ENCODE measurements at places on chromosomes 4 and X. TPM values are rescaled to one million over a fixed set of nuclear protein-coding genes. Genes with fewer than 3 reads are reported as not detected.

- no peak for DNase-seq
Observed at GRCh38 chr4:40651280-40651679, 21.6 kb upstream of the RBM47 start.

Gene ERVMER34-1
- 6.0 TPM for total RNA-seq

DNA sequence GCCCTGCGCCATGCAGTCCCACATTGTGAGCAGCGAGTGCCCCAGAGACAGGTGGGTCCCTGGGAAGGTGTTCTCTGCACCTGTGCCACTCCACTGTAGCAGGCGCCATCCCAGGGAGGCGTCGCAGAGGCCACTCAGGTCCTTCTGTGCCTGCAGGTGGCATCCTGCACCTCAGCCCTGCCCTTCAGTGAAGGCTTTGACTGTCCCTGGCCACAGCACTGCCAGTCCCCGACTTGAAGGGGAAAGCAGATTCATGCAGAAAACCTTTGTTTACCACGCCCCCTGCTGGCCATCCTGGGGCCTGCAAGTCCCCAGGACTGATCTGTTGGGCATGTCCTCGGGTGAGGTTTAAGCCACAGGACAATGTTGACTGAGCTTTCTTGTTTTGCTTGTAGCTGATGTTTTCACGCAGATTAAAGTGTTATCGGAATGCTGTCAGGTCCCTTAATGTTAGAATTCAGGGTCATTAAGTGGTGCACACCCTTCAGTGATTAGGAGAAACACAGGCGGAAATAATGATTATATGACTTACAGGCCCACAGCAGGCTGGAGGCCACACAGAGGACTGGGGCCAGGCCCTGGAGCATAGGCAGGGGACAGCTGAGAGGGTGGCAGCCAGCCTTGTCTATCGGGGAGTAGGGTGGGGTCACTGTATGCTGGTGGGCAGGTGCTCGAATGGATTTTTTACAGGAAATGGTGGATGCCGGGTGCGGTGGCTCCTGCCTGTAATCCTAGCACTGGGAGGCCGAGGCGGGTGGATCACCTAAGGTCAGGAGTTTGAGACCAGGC lies 5.0 kb downstream of the TACC3 start:
- DNase-seq = peak; percentile 91

DNA sequence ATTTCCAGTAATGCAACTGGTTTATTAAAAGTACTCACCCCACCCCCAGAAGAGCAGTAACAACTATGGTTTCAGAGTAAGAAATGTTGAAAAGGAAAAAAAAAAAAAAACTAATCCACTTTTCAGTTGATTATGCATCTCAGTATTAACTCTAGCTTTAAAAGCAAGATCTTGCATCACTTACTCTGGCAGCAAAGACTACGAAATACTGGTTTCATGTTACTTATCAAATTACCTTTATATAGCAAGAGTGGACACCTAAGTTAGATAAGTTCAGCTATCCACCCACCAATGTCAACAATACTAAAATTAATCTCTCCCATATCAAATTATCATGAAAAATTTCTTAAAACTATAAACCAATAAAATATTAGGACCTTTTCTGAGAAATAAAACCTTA lies 105.0 kb downstream of the ABCB7 start:
- no peak for DNase-seq

- DNase-seq = no peak
Observed at GRCh38 chrX:72127332-72127731, 4.4 kb downstream of the RTL5 start.

DNA sequence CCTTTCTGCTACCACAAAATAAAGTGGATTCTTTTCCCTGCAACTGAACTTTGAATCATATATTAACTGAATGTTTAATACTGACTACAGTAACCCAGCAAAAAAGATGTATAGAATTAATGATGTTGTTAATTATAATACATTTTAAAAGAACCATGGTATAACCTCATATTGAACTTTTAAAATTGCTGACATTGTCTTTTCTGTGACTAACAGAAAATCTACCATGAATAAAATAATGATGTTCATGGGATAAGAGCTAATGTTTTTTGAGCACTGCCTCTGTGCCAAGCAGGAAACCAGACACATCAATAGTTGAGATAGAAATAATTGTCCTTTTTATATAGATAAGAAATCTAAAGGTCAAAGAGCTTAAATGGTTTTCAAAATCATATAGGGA lies 691.9 kb downstream of the PDHA2 start:
- DNase-seq = no peak

DNA sequence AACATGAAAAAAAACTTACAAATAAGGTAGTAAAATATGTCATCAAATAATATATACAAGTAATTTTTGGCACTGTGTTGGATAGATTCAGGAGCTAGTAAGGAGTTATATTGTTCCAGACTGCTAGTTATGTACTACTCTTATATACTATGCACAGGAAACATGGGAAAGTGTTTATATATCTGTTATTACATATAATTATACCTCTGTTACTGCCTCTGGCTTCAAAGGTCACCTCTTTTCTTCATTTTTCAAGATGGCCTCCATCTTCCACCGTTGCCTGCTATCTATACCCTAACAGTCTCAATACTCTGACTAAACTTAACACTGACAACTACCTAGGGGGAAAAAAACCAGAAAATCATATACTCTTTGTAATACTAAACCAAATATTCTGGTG lies 29.5 kb downstream of the LIN54 start:
- no peak for DNase-seq

Gene MAGEB10
- not detected for total RNA-seq

DNA sequence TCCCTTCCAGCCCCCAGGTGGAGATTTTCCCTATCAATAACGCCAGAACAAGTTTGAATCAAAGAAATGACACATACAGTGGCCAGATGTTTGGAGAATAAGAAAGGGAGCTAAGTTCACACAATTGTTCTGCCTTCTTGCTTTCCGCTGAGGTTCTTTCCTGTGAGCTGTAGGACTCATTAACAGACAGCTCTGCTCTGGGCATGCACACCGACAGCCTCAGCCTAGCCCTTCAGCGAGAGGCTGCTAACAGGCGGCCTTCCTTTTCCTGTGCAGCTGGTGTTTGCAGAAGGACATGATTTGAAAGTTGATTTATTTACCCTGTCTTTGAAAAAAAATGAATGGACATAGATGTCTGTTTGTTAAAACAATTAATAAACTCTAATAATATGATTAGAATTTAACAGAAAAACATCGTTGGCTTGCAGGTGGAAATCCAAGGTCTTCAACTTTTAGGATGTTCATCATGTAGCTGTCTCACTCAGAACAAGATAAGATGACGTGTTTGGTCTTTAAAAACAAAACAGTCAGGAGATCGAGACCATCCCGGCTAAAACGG lies 183.3 kb downstream of the KDR start:
- peak; percentile 39 for DNase-seq

DNA sequence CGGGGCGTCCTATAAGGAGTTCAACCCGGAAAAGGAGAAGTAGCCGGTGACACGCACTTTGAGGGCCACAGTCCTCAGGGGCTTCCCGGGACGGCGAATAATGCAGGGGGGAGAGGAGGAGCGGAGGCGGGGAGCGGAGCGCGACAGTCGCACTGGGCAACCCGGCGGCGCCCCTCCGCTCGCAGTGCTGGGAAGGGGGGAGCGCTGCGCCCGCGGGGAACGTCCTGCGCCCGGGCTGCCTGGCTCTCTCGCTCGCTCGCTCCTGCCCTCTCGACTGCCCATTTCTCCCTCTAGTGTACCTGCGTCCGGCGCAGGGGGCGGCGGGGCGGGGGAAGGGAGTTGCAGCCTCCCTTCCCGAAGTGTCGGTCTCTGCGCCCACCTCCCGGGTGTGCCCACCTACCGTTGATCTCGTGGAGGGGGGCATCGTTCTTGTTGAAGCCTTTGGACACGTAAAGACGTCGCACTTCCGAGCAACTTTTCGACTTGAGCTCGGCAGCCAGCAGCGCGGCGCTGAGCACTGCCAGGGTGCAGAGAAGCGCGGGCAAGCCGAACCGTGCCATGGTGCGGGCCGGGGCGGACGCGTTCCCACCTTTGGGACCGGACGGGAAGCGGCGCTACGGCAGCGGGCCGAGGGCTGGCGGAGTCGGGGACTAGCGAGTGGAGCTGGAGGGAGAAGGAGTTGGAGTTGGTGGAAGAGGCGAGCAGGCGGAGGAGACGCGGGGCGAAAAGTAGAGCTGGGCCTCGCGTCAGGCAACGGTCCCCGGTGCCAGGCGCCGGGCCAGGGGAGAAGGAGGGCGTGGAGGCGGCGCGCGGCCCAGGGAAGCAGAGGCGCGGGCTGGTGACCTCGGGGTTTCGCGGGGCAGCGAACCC lies 648 bp downstream of the GPC4 start:
- DNase-seq = no peak

GRCh38 chr4:88866862-88867550 lies 169.4 kb upstream of the NAP1L5 start:
- no peak for DNase-seq

Gene FRMD7
- 0.12 TPM for total RNA-seq

GRCh38 chr4:54423066-54423465 lies 194.0 kb downstream of the PDGFRA start:
- no peak for DNase-seq

Gene IL13RA2
- total RNA-seq = not detected

DNA sequence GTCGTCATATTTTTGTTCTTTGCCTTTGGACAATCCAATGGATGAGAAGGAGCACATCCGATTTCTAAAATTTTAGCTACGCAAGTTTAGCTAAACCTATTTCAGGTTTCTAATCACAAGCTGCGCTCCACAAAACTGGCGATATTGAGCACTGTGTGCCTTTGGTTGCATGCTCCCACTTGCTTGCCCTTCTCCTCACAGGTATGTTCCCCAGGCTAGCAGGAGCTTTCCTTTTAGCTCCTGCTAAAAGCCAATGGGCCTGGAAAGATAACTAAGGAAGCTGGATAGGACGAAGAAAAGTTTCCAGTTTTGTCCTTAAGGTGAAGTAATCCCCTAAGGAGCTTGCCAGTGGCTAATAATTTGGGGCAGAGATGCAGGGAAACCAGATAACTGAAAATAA lies 975.2 kb downstream of the FSTL5 start:
- no peak for DNase-seq

- DNase-seq = no peak
Observed at GRCh38 chr4:984336-985054, 2.3 kb upstream of the IDUA start.

- DNase-seq = no peak
Observed at GRCh38 chr4:78205591-78205990, 148.5 kb downstream of the FRAS1 start.

- DNase-seq = peak; percentile 41
Observed at GRCh38 chr4:140135529-140136088, 18.4 kb downstream of the MAML3 start.

Gene GAGE12E
- not detected for total RNA-seq

GRCh38 chrX:19602866-19603622 lies 87.7 kb upstream of the MAP3K15 start:
- DNase-seq = no peak

GRCh38 chr4:125091-125771 lies 930 bp downstream of the ZNF718 start:
- peak; percentile 42 for DNase-seq

GRCh38 chrX:52271206-52271605 lies 86.5 kb downstream of the MAGED4 start:
- no peak for DNase-seq

- DNase-seq = no peak
Observed at GRCh38 chr4:101400096-101400495, 52.8 kb upstream of the PPP3CA start.

GRCh38 chr4:24912252-24913118 lies at the start of gene CCDC149:
CCDC149 (minus strand) TSS chr4:24913042; CDS start chr4:24912864, 178 bp downstream.
- DNase-seq = peak; percentile 85

DNA sequence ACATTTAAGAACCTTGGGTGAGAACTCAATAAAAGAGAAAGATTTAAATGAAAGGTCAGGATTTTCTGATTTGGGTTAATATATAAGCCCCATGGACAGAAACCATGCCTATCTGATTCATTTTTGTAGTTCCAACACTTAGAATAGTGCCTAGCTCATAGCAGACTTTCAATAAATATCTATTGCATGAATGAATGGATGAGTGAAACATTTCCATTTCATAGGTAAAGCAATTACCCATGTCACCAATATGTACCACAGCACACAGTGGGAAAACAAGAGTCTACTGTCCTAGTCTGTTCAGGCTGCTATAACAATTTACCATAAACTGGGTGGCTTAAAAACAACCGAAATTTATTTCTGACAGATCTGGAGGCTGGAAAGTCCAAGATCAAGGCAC lies 63.9 kb upstream of the PTPN13 start:
- no peak for DNase-seq

DNA sequence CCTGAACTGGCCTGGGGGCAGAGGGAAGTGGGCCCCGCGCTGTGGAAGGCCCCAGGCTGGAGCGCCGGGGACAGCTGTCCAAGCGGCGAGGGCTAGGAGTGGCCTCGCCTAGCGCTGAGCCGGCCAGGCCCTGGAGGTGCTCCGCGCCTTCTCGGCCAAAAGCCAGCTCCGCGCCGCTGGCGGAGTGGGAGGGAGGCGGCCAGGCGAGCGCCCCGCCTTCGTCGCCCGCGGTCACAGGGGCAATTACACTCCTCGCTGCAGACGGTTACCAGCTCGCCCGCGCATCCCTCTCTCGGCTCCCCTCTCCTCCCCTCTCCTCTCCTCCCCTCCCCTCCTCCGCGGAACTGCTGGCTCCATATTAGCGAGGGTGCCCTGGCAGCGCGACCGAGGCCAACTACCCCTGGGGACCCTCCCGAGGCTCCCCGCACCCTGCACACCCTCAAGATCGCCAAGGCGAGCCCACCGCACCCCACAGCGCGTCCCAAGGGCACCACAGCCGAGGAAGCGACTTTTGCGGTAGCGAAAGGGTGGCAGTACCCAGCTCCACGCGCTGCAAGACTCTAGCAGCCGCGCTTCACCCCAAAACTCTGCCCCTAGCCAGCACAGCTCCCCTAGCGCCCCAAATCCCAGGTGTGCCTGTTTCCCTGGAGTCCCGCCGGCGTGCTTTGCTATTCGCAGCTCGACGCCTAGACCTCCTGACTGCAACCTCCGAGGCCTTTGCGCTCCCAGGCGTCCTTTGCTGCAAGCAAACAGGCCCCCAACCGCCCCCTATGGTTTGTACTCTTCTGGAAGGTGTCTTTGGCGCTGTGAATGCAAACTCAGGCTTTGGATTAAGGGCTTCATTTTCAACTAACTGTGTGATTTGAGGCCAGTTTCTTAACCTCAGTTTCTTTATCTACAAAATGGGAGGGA lies 91.4 kb downstream of the BCOR start:
- peak; percentile 47 for DNase-seq

DNA sequence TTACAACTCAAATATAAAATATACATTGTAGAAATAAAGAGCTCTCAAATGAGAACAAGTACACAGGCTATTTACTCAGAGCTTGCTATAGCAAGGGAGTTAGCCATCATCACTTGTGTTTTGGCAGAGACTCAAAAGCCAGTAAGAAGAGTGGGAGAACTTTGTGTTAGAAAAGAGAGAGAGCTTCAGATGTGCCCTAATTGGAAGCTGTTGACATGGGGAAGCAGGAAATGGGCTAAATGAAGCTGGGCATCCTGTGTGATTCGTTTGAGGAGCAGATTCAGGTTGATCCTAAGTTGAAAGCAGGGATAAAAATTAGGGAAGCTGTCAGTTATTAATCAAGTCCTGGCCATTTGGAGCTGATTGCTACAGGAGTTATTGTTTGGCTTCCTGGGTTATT lies 207.4 kb upstream of the MAOA start:
- no peak for DNase-seq

- DNase-seq = no peak
Observed at GRCh38 chrX:137748827-137749226, 182.9 kb downstream of the ZIC3 start.

- DNase-seq = no peak
Observed at GRCh38 chrX:64662876-64663275, 267.6 kb upstream of the MTMR8 start.

Measured in heart left ventricle (tissue), 16 donors.